Effector memory CD4-positive, alpha-beta T cell (primary cell): ENCODE measurements at places on chromosomes 16 and 17.

GRCh38 chr16:20669679-20670078, 27.8 kb downstream of the ACSM1 start:
- no peak for DNase-seq

DNA sequence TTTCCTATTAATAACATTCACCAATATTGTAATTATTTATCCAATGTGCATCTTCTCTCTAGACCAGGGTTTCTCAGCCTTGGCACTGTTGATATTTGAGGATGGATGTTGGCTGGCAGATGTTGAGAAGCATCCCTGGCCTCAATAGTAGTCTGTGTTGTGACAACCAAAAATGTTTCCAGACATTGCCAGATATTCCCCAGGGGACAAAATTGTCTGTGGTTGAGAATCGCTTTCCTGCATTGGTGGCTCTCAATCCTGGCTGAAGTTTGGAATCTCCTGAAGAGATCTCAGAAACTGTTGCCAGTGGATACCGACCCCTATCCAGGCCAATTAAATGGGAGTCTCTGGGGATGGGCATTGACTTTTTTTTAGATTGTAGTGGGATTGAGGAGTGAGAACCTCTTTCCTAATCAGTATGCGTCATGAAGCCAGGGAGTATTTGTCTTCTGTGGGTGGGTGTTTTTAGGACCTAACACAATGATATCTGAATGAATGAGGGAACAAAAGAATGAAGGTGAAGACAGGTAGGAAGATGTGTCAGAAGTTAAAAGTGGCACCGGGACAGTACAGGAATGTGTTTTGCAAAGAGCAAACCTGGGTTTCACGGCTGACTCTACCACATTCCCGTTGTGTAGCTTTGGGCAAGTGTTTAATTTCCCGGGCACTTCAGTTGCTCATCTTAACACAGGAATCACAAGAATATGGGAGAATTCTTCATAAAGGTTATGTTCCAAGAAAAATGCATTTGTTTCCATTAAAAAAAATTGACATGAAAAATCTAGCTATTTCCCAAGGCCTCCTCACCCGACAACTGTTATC, 24.3 kb downstream of the HSD17B2 start:
- no peak for DNase-seq

GRCh38 chr16:10577305-10578202, 2.8 kb downstream of the EMP2 start:
- no peak for DNase-seq

DNA sequence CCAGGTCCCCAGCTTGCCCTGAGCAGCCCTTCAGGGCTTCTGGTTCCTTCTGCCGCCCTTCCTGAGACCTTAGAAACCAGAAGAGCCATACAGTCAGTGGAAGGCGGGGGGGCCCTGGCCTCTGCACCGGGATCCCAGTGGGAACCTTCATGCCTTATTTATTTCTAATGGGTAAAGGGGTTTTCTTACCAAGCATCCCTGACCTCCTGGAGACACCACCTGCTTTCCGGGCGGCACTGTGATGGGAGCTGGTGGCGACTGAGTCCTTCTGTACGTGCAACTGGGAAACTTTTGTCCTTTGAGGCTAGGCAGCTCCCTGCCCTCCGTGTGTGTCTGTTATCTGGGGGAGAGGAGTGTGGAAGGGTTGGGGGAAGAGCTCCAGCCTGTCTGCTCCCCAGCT, 7.2 kb upstream of the MRPL58 start:
- DNase-seq: no peak

DNA sequence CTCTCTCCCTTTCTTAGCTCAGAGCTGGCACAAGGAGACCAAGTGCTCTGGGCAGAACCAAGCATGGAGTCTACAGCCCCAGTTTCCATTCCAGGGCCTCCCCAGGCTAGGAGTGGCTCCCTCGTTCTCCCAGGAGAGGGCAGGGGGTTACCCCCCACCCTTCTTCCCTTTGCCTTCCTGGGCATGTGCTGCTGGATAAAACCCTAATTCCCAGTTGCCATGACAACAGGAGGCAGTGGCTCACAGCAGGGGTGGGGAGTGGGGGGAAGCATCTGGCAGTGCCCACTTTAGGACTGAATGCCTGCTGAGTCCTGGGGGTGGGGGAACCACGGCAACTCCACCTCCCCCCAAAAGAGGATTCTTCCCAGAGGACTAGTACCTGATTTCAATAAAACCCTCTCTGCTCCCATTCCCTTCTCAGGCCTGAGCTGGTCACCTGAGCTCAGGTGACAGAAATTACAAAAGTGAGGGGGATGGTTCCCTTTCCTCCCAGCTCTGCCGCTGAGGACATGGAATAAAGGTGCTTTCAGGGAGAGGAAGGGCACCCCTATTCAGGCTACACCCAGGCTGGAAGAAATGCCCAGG, 1.8 kb downstream of the MPP2 start:
- no peak for DNase-seq

DNA sequence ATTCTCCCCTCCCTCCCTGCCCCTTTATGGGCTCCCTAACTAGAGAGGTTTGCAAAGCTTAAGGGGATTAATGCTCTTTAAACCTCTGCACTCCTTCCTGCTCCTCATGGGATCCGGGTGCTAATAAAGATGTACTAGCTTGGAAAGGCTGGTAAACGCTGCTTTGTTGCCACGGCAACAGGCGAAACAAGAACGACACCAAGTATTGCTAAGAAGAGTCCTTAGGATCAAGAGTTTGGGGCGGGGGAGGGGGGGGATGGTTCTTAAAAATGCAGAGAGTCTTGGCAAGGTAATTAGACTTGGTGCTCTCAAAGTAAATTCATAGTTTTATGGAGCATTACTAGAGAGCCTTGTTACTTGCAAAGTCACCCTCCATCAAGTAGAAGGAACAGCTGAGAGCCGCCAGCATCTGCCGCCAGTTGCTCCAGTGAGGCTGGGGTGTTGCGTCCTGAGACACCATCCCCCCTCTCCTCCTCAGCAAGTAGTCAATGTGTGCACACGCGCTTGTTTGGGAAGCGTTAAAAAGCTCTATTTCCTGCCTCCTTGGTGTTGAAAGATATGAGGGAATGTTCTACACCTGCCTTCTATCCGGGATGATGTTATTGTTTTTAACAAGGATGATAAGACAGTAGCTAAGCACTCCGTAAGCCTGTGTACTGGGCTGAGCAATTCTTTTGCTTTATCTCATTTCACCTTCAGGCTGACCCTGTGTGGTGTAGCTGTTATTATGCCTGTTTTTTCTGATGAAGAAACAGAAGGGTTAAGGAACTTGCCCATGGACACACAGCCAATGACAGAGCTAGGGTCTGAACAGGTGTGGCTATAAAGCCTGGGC, 190.9 kb downstream of the CCDC182 start:
- no peak for DNase-seq

DNA sequence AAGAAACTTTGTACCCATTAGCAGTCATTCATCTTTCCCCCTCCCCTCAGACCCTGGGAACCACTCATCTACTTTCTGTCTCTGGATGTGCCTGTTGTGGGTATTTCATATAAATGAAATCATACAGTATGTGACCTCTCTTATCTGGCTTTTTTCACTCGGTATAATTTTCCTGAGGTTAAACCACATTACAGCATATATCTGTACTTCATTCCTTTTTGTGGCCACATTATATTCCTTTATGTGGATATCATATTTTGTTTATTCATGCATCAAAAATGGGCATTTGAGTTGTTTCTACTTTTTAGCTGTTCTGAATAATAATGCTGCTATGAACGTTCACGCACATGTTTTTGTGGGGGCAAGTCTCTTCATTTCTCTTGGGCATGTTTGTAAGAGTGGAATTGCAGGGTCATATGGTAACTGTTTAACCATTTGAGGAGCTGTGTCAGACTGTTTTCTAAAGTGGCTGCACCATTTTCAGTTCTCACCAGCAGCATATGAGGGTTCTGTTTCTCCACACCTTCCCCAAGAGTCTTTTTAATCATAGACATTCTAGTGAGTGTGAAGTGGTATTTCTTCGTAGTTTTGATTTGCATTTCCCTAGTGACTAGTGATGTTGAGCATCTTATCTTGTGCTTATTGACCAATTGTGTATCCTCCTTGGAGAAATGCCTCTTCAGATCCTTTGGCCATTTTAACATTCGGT, 3.8 kb downstream of the SNX29 start:
- no peak for DNase-seq

- DNase-seq: no peak
Measured at GRCh38 chr16:10040136-10041080, 141.8 kb downstream of the GRIN2A start.

- DNase-seq: no peak
Measured at GRCh38 chr16:7791028-7791590, 458.5 kb downstream of the RBFOX1 start.

GRCh38 chr16:28186752-28187151, 25.0 kb downstream of the XPO6 start:
- DNase-seq: no peak
